ENCODE measurements at places on chromosomes 2 and 18.

- DNase-seq, result no peak
These were observed 84.8 kb upstream of the BCL2L11 start for GRCh38 chr2:111035830-111036441.

DNA sequence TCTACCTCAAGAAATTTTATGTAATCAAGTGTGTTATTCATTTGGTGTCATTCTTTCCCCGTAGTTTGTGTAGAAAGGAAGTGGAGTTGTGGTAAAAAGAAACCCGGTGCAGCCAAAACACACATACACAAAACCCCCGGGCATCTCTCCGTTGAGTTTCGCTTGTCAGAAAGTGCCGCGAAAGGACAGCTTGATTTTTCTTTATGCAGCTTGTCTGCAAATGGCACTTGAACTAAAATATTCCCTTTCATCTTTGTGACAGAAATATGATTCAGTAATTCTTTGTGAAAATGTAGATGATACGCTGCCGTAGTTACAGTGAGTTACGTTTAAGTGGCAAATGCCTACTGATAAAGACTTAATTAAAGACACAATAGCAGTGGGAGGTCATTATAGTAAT is 268.8 kb upstream of the SPRED2 start:
- DNase-seq, result no peak

DNA sequence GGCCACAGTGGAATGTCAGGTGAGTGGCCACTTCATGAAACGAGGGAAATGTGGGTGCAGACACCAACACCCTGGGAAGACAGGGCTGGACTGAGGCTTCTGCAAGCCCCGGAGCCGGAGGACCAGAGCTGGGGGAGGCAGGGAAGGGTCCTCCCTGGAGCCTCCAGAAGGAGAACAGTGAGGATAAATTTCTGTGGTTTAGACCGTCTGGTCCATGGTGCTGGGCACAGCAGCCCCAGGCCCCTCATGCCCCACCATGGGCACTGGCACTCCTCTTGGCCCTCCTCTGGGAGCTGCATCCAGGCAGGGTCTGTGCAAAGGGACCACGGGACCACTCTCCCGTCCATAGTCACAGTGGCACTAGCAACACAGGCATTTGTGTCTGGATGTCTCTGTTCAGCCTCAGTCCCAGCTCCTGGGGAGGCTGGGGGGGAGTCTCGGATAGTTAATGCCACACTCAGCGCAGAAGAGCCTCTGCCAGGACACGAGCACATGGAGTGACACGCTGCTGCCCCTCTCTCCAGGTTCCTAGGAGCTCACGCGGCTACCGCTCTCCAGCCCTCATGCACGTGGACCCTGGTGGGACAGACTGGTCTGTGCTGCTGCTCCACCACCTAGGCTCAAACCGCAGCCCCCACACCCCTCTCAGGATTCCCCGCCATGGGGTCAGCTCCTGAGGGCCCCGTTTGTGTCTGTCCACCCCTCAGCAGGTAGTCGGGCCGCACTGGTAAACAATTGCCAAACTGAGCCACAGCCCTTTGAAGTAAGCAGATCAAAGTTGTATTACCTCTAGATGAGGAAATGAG is 305.9 kb upstream of the SALL3 start:
- DNase-seq, result no peak

DNA sequence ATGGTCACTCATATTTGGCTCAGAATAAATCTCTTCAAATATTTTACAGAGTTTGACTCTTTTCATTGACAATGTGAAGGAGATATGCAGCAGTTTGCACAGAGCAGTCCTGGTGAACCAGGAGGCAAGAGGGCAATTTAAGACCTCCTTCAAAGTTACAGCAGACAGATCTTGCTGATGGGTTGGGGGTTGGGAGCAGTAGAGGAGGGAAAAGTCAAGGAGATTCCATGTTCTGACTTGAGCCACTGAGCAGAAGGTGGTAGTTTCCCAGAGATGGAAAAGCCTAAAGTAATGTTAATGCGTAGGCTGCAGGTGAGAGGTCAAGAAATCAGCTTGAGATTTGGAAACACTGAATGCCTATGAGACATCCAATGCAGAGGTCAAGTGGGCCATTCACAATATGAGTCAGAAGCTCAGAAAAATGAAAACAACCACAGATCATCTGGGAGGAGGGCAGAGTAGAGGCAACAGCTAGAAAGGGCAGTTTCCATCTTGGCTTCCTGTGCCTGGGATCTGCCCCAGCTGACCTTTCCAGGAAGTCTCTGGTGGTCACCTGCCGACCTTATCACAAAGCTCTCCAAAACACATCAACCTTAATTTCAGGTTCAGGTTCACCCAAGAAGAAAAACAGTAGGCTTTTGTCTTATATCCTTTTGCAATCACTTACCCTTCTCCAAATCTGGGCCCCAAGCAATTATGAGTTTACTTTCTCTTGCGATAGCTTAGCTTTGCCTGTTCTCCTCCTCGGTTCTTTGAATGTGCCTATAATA is 197.5 kb upstream of the ARL4C start:
- no peak for DNase-seq

DNA sequence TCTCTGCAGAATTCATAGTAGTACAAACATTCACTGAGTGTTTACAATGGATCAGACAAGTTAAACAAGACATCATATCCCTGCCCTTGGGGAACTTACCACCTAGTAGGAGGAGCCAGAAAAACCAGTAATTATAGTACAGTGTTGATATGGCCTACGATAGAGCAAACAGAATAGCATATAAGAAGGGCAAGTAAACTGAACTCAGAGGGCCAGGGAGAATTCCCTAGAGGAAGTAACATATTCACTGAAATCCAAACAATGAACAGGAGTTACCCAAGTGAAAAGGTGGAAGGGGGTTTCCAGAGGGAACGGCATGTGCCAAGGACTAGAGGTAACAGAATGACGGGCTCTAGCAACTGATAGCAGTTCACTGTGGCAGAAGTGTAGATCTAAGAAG is 34.1 kb downstream of the NHEJ1 start:
- no peak for DNase-seq

DNA sequence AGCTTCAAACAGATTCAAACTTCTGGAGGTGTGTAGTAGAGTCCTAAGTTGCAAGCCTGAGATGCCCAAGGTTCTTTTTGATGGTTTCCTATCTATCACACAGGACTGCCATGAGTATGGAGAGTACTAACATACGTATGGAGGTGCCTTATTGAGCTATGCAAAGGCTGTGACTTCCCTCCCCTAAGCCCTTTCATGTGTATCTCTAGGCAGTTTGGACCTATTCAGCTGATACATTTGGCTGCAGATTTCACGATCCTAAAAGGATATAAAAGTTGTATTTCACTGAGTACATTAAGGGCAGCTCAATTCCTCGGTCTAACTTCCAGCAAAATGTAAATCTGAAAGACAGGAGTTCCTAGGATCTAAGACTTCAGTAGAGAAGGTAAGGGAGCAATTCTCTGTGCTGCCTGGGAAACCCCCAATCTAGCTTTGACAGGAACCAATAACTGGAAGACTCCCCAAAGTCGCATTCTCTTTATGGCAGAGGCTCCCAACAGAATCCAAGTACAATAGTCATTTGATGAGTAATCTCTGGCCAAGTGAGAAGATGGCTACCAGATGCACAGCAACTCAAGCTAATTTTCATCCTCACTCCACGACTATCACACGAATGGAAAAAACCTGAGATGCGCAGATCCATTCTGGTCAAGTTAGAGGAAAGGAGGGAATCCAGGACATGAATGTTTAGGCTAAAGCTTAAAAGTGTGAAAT is 83.8 kb downstream of the ATL2 start:
- DNase-seq, result no peak

DNA sequence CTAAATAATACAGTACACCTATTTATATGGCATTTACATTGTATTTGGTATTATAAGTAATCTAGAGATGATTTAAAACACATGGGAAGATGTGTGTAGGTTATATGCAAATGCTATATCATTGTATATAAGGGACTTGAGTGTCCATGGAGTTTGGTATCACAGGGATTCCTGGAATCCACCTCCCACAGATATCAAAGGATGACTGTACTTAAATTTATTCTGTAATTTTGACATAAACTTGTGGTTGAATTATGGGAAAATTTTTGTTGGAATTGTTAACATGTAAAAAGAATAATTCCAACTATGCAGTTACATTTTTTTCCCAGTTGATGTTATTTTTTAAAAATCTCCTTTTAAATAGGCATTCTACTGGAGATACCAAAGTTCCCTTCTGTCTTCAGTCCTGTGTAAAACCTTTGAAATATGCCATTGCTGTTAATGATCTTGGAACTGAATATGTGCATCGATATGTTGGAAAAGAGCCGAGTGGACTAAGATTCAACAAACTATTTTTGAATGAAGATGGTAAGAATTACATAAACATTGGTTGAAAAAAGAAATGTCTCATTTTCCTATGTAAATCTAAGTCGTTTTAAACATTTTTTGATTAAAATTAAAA is 24.1 kb downstream of the GLS start:
- DNase-seq, result no peak

- no peak for DNase-seq
These were observed 8.7 kb downstream of the TMEM169 start for GRCh38 chr2:216090369-216090786.

- no peak for DNase-seq
These were observed 209.3 kb upstream of the SOX11 start for GRCh38 chr2:5482929-5483331.

DNA sequence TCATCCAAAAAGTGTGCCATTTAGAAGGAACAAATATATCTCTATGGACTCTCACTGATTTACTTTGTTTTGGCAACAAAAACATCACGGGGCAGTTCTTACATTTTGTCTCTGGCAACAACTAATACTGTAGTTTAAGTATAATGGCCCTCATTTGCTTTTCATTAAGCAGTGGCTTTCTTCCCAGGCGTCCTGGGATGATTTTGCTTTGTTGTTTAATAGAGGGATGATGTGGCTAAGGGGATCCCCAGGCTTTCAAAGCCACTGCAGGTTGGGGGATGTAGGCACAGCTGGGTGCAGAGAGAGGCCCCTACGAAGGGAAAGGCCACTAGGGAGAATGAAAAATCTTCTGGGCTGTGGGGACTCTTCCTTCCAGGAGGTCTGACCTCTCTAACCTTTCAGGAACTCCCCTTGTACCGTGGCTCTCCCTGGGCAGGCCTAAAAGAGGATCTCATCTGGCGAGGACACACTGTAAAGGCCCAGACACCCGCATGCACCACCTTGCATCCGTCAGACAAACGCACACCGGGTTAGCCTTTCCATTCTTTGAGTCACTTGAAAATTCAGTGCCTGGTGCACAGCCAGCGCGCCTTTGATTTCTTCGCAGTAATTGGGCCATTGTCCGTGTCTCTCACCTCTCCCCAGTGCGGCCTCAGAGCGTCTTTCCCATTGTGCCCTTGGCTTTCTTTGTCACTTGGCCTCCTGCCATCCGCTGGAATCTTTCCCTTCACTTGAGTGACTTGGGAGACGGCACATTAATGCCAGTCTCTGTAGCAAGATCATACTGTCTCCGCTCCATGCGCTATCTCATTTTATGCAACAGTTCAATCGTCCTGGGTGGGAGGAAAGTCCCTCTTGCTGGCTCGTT is 40.3 kb upstream of the AFF3 start:
- DNase-seq, result no peak

DNA sequence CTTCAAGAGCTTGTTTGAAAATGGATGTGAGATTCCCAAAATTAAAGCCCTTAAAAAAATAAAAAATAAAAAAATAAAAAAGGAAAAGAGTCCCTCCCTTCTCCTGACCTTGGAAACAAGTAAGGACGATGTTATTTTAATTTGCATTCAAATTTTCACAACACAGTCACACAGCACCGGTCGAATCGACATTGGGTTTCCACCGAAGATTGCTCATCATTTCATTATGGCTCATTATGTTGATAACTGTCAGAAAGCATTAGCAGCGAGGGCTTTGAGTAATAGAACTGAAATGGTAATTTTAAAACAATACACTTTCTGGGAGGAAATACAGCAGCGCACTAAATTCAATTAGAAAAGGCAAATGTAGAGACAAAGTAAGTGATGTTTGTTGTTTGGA is 78.7 kb downstream of the EPHA4 start:
- DNase-seq, result no peak

DNA sequence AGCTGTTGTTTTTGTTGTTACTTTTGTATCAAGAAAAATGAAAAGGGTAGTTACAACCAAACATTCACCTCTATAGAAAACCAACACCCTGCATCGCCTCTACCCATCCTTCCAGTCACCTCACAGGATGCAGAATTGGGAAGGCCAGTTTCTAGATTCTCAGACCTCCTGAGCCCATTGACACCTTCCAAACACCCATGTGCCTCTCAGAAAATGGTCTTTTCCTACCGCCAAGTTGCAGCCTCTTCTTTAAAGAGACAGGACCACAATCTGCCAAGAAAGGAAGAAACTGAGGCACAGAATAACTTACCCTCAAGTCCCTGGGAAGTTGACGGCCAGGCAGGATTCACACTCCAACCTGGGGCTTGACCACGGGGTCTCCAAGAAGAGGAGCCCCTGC is 101.4 kb downstream of the TNS1 start:
- DNase-seq, result no peak

DNA sequence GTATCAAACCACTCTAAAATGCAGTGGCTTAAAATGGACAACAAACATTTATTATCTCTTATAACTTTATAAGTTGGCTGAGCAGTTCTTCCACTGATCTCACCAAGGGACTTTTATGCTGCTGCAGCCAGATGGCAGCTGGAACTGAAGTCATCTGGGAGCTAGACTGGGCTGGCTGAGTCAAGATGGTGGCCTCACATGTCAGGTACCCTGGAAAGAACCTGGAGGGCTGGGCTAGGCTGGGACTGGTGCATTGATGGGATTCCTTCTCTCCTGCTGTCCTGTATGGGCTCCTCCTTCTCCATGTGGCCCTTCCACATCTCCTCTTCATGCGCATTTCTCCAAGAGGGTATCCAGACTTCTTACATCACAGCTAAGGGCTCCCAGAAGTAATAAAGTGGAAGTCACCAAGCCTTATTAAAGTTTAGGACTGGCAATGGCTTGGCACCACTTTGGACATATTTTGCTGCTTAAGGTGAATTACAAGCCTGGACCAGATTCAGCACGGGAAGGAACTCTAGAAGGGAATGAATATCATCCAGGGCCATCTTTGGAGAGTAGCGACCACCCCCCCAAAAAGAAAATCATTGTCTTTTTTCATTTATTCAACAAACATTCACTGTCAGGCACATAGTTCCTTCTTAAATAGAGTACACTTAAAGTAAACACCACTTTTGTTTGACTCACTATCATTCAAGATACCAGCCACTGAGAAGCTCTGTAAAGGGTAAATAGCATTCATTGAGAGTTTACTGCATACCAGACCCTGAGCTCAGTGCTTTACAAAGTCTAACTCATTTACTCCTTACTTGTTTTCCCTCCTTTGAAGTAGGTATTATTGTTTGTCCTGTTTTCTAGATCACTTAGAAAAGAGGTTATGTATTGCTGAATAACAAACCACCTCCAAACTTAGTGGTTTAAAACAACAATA is 138.0 kb downstream of the ZFP36L2 start:
- no peak for DNase-seq

DNA sequence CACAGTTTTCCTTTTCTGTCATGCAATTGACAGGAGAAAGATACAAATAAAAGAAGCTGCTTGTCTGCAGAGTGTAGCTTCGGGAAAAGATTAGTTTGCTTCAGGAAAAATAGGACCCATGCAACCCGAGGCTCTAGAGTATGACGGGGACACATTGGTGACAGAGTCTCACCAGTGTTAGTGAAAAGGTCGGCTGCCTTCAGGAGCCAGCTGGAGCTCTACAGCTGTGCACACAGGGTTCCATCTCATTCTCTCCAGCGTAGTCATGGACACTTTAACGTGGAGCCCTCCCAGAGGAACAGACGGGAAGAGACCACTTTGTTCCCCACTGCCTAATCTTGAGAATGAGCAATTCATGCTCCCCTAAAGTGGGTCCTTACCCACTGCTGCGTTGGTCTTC is 42.9 kb downstream of the FECH start:
- no peak for DNase-seq

GRCh38 chr2:106065983-106066820 is 127.9 kb downstream of the UXS1 start:
- no peak for DNase-seq

All from T1000 (cell line).